ENCODE measurements at places on chromosomes 5 and 9. TPM values are rescaled to one million over a fixed set of nuclear protein-coding genes. Genes with fewer than 3 reads are reported as not detected.

The PARP8 gene
- 178 TPM for total RNA-seq

The MSMP gene
- total RNA-seq = not detected

The PRR16 gene
- total RNA-seq = not detected

The SOHLH1 gene
- not detected for total RNA-seq

The PRR7 gene
- total RNA-seq = 10.0 TPM

The MFAP3 gene
- 26.1 TPM for total RNA-seq

The PCDHA9 gene
- not detected for total RNA-seq

The SGCD gene
- 0.43 TPM for total RNA-seq

The FREM1 gene
- total RNA-seq = not detected

The PJA2 gene
- 75.6 TPM for total RNA-seq

The ARL14EPL gene
- total RNA-seq = not detected

The IFNA21 gene
- total RNA-seq = not detected

DNA sequence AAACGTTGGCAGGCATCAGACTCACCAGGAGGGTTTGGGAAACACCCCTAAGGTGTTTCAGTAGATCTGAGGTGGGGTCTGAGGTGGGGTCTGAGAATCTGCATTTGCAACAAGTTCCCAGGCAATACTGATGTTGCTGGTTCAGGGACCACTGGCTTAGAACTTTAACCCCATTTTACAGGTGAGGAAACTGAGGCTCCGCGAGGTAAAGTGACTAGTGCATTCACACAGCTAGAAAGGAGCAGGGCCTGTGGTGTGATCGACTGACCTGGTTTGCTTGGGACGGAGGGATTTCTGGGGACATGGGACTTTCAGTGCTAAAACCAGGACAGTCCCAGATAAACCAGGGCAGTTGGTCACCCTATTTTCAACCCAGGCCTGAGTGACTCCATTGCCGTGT is 81.4 kb upstream of the ZNF618 start:
- no peak for DNase-seq

DNA sequence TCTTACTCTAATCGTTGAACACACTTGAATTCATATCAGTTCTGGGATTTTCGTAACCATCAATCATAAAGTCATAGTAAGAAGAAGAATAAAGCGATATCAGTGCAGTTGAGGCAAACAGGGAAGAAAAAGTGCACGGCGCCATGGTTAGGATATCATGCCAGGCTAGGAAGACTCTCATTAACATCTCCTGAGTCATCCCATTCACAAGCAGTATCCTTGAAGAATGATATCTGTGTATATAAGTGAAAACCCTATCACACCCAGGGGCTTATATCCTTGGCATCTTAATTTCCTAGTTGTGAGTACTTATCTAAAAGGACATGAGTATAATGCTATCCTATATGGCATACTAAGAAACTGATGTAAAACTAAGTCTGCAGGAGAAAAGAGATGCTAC is 38.6 kb downstream of the NFIB start:
- no peak for DNase-seq

DNA sequence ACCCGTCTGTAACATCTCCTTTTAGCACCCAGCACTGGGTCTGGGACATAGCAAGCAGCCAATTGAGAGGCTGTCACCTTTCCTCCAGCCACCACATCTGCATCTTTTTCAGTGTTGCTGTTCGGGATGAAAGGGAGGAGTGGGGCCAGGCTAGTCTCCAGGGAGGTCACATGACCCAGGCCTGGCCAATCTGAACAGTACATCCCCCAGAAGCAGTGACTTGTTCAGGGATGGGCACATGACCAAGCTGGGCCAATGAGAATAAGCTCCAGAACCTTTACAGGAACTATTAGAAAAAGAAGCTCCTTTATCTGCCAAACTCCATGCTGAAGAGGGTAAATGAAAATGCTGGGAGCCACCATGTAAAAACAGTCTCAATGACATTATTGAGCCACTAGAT is 359.0 kb downstream of the SLIT3 start:
- DNase-seq = no peak

DNA sequence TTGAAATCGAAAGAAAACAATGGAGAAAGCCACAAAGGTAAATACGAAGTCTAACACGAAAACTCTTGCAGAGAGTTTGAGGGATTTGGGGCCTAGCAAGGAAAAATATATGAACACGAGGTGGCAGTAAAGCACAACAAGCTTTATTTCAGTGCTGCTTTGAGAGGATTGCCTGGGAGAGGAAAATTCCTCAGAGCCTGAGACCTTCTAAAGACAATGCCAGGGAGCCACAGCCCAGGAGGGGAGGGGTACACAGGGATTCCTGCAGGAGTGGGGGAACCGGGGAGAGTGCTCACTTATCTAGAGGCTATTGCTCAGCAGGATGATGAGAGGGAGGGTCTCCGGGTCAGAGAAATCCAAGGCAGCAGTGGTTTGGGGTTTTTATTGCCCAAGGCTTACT is 134.9 kb upstream of the ADCY2 start:
- DNase-seq = no peak

- DNase-seq = no peak
These were observed 74.3 kb upstream of the SSBP2 start for GRCh38 chr5:81825237-81825636.

DNA sequence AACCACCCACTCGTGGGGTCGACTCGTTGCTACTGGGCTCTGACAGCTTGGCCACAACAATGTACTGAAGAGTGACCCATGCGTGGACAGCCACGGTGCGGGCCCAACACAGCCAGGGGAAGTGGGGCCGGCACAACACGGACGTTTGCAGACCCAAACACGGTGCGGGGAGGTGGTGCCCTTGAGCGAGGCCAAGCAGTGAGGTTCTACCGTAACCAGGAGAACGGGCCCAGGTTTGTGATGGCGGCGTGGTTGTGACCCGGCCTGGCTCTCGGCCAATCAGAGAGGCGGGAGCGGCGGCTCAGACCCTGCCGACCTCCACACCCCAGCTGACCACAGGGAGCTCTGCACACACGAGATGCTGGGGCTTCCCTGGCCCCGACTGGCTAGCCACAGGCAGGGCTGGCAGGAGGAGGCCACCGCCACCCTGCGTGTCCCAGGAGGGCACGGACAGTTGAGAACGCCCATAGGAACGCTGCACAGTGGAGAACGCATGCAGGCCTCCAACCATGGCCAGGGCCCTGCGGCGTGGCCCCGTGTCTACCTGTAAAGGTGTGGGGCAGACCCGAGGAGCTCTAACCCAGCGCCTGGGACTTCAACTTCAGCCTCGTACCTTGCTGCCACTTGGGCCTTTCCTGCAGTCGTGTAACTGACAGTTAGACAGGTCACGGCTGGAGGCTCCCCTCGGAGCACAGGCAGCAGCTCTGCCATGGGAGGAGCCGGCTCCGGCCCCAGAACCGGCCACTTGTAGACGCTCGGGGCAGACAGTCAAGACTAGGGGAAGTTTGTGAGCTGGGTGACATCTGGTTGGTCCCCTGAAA is 13.7 kb downstream of the BRD3 start:
- DNase-seq = no peak

DNA sequence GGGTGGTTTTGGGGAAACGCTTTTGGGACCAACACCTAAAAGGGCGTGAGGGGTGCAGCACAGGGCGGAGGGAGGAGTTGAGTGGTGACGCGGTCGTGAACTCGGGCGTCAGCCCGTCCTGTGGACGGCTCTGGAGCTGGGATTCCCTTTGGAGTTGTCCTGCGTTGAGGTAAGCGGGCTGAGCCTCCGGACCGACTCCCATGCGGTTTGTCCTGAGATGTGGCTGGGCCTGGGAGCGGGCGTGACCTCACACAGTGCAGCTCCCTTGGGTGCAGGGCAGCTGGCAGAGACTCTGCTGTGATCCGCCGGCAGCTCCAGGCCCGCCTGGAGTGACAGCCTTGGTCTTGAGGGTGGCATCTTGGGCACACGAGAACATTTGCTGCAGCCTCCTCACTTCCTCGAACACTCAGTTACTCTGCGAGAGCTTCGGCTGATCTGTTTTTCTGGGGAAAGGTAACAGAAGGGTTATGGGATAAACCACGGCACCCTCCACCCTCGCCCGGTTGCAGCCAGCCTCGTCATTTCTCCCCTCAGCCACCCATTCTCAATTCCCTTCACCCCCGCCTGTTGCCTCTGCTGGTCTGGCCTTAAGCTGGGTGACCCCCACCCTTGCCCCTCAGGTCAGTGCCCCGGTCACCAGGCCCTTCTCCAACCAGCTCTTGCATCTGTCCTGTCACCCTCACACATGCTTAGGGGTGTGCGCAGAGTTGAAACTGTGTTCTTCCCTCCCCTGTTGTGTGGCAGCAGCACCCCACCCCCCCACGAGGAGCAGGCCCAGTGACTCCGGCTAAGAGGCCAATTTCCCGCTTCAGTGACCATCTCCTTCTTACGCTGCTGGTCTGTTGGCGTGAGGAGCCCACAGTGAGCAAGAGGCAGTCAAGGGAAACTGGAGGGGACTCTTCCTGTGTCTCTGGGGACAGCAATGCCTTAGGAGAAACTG is 94.2 kb upstream of the COL5A1 start:
- DNase-seq = no peak

DNA sequence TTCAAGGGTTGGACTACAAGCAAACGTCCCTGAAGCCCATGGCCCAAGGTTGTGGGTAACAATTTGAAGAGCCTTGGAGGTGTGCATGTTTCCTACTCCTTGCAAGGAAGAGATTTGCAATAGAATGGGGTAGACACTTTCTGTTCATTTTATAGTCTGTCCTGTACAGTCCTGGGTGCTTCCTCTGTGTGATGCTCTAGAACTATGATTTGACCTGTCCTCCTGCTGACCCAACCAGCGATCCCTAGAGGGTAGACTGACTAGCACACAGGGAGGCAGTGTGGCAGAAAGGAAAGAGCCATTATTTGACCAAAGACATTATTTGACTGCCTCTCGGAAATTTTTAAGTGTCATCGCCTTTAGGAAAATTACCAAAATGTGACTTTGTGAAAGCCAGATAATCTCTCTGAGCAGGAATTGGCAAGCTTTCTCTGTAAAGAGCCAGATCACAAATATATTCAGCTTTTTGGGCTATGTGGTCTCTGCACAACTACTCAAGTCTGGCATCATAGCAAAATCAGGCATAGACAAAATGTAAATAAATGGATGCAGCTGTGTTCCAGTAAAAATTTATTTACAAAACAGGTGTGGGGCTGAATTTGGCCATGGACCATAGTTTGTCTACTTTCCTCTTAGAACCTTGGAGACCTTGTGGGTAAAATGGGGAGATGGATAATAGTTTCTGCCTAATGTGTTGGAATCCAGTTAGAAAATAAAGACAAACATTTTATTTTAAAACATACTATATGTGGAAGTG is 106.8 kb downstream of the DMRT2 start:
- no peak for DNase-seq

GRCh38 chr5:72523960-72524582 is 16.9 kb upstream of the ZNF366 start:
- DNase-seq = no peak

DNA sequence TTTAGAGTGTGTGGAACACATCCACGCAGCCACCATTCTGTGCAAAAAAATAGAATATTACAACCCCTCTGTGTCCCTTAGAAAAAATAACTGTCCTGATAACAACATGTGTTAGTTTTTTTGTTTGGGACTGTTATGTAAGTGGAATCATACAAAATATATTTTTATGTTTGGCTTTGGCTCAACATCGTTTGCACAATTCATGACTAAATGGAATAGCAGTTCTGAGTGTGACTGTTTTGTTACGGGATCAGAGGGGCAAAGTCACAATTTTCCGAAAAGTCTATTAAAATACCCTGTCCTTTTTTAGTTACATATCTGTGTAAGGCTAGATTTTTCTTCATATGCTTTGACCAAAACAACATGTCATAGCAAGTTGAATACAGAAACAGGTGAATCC is 12.8 kb downstream of the MTREX start:
- no peak for DNase-seq

DNA sequence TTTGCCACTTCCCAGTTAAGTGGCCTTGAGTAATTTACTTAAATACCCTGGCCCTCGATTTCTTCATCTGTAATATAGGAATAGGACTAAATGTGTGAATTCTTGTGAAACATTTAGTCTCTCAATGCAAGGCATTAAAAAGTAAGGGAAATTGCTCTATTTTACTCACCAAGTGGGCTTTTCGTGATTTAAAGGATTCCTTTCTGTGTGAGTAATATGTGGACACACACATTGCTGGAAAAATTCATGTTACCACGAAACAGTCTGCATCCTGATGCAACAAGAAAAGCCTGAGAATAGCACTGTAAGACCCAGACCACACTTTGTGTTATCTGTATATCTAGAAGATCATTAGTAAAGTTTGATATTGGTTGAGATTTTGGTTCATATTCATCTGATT is 1243.0 kb upstream of the CDH9 start:
- DNase-seq = no peak

DNA sequence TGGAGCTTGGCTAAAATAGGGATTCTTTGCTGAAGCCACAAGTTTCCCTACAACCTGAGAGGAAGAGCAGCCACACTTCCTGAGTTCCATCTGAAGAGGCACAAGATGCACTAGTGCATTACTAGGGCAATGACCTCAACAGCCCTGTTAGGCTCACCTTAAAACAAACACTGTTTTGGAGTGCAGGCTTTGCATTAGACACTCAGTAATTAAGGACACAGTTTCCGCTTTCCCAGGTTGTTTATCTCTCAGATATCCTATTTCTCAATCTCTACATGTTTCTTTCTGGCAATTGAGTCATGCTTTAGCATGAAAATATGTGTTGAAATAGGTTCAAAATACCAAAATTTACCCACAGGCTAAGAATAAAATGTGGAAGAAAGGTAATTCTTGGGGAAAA is 34.2 kb downstream of the EMB start:
- DNase-seq = no peak

DNA sequence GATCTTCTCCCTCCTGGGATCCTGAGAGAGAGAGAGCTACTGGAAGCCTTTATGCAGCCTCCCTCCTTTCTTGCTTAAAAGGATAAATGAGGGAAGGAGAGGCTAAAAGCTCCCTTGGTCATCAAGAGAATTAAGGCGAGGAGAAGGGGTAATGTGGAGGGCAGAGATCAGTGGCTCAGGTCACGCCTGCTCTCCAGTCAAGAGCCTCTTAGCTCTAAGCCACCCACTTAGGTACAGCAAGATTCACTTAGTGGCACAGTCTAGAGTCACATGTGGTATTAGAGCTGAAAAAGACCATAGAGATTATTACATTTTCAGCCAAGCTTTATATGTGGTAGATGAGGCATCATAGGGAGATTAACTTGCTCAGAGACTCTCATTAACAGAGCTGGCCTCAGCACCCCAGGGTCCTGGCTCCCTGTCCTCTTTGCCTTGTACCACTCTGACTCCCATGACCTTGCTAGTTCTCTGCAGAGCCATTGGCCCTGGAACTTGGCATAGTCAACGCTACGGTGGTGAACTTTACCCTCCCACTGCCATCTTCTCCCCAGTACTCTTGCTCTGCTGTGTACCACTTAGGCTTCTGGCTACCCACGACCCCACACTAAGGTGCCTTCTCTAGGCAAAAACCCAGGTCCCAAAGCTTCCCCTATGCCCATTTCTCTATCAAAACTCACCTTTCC is 37.6 kb downstream of the MFAP3 start:
- no peak for DNase-seq

GRCh38 chr5:167816354-167816753 is 475.1 kb upstream of the WWC1 start:
- DNase-seq = no peak

GRCh38 chr9:34426347-34427074 is 31.9 kb downstream of the FAM219A start:
- DNase-seq = no peak

Data from activated naive CD8-positive, alpha-beta T cell treated with anti-CD3 and anti-CD28 coated beads, Interleukin-2, amount 10 ng/mL, durations not matched to agents 7 days and 5 days (primary cell).